ENCODE measurements at places on chromosomes 4 and X.

GRCh38 chrX:23888887-23889501 lies 18.7 kb downstream of the APOO start:
- DNase-seq: peak; percentile 26

- DNase-seq: no peak
Measured at GRCh38 chrX:24682739-24683432, 10.8 kb upstream of the POLA1 start.

- no peak for DNase-seq
Measured at GRCh38 chrX:124960454-124960853, 359.2 kb upstream of the TEX13C start.

GRCh38 chrX:149631234-149632165 lies at the start of gene TMEM185A:
Gene TMEM185A, minus strand, starts transcription at chrX:149631792. Its CDS starts 212 bp downstream, at chrX:149631580.
- peak; percentile 68 for DNase-seq

DNA sequence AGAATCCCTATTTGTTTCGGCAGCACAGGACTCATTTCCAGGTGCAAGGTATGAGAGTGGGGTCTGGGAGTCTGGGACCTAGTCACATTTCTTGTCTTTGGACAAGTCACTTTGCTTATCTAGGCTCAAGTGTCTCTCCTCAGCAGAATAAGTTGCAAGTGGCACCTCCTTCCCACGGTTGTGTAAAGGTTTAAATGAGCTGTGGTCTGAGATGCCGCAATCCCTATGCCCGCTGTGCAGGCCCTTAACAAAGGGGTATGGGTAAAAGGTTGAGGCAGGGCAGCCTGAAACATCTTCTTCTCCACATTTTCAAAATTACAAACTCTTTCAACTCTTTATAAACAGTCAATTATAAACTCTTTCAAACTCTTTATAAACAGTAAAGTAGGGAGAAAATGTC lies 93.7 kb downstream of the RTL5 start:
- DNase-seq: no peak

DNA sequence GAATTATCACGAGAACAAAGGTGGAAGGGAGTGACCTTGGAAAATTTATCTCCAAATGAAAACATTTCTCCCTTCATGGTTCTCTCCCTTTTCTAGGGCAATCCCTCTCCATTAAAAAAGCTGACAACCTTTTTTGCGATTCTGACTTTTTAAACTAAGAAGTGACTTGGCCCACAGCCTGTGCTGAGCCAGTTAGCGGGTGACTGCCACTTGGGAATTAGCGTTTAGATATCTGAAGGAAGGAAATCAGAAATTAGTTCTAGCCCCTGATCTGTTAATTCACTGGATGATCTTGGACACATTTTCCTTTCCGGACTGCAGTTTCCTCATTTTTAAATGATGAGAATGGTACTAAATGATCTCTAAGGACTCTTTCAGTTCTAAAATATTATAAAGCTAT lies 245.0 kb downstream of the FBXO8 start:
- no peak for DNase-seq

GRCh38 chrX:132169554-132169953 lies 41.7 kb upstream of the FRMD7 start:
- no peak for DNase-seq

DNA sequence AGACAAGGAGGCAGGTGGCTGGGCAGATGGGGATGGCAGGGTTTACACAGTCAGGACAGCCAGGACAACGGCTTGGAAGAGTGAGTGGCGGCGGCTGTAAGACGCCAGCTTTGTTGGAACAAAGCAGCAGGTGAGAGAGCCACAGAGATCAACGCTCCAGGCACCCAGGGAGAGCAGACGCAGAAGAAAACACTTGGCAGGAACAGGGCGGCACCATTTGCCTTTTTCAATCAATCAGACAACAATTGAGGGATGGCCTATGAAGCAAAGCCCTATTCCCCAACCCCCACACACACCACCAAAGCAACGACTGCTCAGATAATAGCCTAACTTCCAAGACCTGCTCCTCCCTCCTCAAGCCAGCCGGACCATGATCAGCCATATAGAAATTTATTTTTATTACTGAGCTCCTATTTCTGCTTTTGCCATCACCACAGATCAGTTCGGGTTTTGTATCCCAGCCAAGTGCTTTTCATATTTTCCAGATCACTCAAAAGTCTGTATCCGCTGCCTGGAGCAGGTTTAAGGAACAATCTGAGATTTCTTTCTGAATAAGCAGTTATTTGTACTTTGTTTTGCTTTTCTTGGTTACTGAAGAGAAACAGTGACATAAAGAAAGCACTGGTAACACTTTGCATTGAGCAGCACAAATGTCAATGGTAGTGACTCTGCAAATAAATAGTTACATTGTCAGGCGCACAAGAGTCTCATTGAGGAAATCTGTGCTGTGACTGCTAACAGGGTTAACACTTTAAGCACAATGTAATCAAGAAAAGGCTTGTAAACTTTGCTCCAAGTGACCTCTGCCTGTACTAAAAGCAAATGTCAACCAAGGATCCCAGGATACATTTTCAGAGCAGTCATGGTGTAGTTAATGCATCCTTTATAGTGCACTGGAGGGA lies 81.8 kb upstream of the RBPJ start:
- peak; percentile 84 for DNase-seq

- DNase-seq: no peak
Measured at GRCh38 chr4:35725131-35725530, 519.2 kb downstream of the ARAP2 start.

GRCh38 chrX:111339212-111339611 lies 68.9 kb upstream of the CAPN6 start:
- DNase-seq: no peak

DNA sequence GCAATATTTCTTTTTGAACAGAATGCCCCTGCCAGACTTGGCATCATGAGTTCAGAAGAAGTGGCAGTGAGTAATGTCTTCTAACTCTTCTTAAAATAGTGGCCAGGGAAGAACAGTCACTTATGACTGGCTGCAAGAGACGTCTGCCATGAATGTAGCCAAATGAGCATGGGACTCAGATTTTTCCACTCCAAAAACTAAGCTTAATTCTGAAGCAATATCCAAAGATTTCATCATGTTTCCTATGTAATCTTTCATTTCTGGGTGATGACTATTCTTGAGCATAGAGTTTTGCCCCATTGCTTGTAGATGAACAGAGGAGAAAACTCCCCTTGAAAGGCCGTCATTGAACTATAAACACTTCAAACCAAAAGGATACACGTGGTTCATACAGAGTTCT lies 11.8 kb downstream of the AMBN start:
- no peak for DNase-seq

DNA sequence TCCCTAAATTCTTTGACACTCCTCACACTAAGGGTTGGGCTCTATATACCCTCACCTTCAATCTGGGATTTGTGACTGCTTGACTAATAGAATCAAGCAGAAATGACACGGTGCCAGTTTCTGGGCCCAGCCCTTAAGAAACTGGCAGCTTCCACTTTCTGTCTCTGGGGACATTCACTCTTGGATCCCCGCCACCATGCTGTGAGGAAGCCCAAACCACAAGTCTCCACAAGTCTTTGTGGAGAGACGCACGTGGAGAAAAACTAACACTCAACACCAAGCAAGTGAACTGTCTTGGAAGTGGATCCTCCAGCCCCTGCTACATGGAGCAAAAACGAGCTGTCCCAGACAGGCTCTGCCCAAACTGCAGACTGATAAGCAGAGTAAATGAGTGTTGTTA lies 1.1 kb upstream of the EDNRA start:
- peak; percentile 91 for DNase-seq

- DNase-seq: peak; percentile 19
Measured at GRCh38 chr4:9703391-9703790, 78.0 kb upstream of the DRD5 start.

DNA sequence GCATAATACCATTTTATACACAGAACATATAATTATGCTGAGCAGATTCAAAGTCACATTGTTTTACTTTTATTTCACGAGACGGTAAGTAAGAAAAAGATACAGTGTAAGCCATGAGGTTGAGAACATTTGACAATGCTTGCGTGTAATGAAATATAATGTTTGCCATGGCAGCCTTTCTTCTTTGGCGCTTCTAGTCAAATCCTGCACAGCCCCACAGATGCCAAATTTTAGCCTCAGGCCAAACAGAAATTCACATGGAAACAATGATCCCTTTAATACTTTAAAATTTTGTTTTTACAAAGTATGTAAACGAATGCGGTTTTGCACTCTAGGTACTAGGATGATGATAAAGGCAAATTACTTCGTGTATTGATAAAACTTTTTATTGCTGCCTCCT lies 502.7 kb upstream of the SMIM31 start:
- DNase-seq: no peak

GRCh38 chr4:3313139-3313538 lies 20.3 kb downstream of the RGS12 start:
- no peak for DNase-seq

DNA sequence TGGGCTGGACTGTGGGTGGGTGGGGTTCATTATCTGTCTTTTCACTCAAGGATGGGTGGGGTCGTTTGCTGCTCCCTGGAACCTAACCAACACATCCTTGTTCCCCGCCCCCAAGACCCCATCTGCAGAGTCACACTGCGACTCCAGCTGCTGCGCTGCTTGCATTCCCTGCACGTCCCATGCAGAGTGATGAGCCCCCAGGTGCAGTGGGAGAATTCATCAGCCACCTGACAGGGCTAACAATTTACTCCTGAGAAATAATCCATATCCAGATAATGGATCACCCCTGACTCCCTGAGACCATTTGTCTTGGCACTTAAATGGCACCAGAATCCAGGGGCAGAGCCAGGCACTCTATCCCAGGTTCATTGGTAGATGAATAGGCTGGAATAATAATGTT lies 12.4 kb upstream of the ARHGAP36 start:
- no peak for DNase-seq

DNA sequence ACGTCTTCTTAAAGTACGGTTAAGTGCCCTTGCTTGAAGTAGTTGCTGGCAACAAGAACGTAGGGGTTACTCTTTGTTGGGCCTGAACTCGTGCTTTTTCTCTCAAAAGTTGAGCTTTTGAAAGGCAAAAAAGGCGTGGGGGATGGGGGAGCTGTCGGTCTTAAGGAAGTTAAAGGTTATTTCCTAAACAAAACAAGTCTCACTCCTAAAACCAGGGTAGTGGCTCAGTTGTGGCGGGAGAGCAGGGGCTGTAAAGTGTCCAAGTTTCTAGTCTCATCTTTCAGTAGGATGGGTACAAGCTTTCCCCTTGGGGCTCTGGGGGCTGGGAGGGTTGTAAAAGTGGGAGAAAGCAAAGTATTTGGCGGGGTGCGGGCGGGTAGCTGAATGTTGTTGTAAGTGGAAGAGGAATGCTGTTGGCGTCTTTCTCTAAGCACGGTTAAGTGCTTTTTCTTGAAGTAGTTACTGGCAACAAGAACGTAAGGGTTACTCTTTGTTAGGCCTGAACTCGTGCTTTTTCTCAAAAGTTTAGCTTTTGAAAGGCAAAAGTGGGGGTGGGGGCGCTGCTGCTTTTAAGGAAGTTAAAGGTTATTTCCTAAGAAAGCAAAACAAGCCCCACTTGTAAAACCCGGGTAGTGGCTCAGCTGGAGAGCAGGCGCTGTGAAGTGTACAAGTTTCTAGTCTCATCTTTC lies 904 bp upstream of the WDR1 start:
- DNase-seq: peak; percentile 54

DNA sequence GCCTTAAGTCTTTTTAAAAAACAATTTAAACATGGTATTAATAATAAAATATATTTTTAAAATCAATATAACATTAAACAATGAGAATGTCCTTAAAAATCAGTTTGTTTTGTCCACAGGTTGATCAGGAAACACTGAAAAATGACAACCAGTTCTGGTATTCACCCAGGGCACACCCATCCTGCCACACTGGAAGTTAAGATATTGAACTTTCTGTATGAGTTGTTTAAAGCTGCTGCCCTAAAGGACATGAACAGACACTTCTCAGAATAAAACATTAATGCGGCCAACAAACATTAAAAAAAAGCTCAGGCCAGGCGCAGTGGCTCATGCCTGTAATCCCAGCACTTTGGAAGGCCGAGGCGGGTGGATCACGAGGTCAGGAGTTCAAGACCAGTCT lies 15.0 kb upstream of the HOPX start:
- no peak for DNase-seq

DNA sequence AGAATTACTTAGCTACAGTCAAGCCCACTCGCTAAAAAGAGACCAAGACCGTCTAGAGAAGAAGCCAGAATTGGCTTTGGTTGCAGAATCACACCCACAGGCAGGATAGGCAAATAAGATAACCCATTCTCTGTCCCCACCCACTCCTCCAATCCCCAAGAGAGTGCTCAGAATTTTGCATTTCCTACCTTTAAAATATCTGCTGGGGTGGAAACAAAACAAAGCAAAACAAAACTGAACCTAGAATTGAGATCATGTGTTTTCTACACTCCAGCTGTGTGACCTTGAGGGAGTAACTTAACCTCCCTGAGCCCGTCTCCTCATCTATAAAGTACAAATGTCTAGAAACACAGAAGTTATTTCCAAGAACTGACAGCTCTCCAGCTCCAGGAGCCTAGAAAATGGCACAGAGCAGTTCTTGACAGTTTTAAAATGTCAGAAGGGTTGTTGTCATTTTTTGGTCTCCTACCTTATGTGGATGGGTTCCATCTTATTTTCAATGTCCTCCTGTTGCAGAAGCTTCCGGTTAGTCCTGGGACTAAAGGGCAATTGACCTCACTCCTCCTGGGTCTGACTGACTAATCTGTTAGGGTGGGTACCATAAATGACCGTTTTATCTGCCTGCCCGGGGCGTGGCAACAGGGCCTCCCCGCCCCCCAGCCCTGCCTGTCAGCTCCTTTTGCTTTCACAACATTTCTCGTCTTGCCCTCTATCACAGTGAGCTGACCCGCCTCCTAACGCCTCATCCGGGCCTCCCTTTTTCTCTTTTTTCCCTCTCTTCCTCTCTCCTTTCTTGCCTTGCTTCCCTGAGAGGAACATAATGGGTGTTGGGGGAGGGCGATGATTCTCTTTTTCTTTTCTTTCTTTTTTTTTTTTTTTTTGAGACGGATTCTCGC lies 114.0 kb downstream of the RBM47 start:
- no peak for DNase-seq

GRCh38 chr4:10977534-10977933 lies 293.0 kb upstream of the CLNK start:
- DNase-seq: no peak

DNA sequence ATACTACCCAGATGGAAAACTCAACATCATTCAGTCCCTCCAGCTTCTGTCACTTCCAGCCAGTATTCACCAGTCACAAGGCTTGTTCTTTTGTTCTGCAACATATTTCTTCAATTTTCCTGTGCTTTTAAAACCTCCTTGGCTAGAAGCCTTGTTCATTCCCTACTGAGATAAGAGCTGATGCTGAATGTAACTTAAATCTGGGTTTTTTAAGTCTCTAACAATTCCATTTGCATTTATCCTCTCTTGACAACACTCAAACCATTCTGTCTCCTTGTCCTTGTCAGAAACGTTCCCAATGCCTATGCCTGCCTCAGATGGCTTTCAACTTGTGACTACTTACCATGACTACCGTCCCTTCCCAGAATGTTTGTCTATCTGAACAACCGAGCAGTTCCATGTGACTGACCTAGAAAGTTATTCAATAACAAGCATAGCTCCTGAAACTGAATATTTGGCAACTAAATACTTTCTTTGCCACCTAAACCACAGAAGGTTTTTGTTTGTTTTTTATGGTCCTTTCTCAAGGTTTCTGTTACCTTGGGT lies 682.9 kb upstream of the GALNTL6 start:
- no peak for DNase-seq

- DNase-seq: no peak
Measured at GRCh38 chrX:129006491-129006890, 516.8 kb downstream of the SMARCA1 start.

Data from fibroblast of skin of back (primary cell).